ENCODE measurements at places on chromosomes 2 and 18.
A peak's percentile ranks its signal among the peaks of the same experiment; 100 is the strongest.

GRCh38 chr18:23689031-23689615 is at the start of gene LAMA3:
Gene LAMA3 (plus strand): TSS chr18:23689453. CDS start chr18:23689684, 231 bp downstream.
- DNase-seq, result peak; percentile 34

DNA sequence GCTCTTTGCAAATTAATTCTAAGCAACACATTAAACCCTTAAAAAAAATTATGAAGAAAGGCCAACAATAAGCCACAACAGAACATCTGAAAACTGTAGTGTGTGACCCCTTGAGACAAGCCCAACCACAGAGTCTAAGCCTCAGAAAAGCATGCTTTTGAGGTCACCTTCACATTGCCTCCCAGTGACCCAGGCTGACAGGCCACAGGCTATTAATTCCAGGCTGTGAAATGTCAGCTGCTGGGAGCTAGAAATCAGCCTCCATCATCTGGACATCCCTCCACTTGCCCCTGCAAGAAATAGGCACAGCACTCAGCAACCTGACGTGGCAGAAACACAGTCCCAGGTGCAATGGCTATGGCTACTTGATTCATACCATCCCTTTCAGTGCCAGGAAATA is 179.4 kb upstream of the ZFP36L2 start:
- DNase-seq, result no peak

DNA sequence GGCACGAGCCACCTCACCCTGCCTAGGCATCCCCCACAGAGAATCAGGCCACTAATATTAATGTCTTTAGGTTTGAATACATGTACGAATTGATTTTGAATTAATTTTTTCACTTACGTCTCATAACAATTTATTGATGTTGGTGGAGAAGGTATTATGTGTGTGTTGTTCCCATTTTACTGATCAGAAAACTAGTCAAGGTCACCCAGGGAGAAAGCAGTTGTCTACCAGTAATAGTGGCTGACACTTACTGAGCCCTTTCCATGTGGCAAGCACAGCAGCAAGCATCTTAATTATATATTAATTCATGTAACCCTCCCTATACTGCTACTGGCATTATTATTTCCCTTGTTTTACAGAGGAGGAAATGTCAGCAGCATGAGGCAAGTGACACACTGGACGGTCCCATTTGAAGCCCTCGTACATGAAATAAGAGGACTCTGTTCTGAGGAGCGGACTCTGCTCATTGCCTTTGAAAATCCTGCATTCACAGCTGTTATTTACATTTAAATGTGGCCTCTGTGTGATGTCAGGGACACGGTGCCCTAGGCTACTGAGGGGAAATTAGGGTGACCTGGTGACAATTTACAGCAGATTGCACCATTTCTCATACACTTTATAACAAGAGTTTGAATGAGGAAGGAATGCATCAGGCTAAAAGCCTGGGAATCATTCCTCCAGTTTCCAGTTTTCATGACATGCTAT is 30.9 kb upstream of the KCNE4 start:
- no peak for DNase-seq

DNA sequence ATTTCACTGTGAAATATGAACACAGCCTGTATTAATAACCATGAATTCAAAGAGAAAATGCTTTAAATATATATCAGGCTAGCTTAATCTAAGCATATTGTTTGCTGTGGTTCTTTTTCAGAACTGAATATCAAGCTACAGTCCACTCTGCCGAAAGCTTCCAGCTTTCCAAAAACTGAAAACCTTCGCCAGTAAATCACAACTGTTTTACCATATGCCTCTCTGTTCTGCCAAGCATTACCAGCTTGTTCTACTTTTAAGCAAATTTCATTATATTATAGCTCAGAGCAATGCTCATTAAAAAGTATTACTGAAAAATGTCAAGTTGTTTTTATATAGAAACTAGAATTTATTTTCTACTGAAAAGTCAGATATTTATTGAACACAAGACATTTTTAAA is 277.4 kb downstream of the NRXN1 start:
- DNase-seq, result no peak

DNA sequence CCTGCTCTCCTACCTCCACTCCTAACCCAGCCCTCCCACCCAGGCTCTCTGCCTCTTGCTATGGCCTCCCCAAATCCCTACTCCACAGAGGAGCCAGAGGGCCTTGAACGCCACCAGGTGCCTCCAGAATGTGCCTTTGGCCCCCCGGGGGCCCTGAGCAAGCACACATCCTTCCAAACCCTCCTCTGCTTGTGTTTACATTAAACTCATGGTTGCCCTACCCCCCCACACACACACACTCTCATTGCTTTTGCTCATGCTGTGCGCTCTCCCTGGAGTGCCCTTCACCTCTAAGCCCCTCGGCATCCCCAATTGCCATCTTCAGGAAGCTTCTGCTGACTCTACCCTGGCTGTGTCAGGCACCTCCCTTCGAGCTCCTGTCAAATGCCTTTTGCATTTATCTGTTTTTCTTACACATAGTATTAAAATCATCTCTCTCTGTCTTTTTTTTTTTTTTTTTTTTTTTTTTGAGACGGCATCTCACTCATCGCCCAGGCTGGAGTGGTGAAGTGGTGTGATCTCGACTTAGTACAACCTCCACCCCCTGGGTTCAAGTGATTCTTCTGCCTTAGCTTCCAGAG is 16.3 kb upstream of the TET3 start:
- DNase-seq, result no peak

DNA sequence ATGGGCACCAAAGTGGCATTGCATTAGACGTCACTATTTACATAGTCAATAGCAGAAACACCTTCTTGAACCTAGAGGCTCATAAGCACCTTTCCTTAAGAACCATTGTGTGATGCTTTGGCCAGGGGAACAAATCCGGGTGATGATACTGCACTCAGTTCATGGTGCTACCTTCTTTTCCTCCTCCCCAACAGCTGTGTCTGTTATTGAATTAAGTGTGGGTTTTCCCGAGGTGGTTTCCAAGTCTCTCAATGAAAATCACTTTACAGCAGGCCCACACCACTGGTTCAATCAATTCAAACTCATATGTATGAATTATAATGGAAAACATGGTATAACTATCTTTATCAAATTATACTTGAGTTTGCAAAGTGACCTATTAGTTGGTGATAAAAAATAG is 9.3 kb upstream of the EFEMP1 start:
- no peak for DNase-seq

- DNase-seq, result no peak
Measured at GRCh38 chr2:37377187-37377532, 32.7 kb downstream of the QPCT start.

GRCh38 chr18:74493689-74494088 is 2.5 kb upstream of the CNDP2 start:
- DNase-seq, result peak; percentile 20

DNA sequence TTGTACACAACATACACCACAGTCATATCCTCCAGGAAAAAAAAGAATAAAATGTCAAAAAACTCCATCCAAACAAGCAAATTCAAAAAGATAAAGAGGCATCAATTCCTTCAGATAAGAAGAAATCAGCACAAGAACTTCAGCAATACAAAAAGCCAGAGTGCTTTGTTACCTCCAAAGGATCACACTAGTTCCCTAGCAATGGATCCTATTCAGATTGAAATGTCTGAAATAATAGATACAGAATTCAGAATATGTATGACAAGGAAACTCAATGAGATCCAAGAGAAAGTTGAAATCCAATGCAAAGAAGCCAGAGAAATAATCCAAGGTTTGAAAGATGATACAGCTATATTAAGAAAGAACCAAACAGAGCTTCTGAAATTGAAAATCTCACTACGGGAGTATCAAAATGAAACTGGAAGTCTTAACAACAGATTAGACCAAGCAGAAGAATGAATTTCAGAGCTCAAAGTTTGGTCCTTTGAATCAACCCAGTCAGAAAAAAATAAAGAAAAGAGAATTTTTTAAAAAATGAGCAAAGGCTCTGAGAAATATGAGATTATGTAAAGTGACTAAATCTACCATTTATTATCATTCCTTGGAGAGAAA is 80.6 kb downstream of the TRABD2A start:
- no peak for DNase-seq

DNA sequence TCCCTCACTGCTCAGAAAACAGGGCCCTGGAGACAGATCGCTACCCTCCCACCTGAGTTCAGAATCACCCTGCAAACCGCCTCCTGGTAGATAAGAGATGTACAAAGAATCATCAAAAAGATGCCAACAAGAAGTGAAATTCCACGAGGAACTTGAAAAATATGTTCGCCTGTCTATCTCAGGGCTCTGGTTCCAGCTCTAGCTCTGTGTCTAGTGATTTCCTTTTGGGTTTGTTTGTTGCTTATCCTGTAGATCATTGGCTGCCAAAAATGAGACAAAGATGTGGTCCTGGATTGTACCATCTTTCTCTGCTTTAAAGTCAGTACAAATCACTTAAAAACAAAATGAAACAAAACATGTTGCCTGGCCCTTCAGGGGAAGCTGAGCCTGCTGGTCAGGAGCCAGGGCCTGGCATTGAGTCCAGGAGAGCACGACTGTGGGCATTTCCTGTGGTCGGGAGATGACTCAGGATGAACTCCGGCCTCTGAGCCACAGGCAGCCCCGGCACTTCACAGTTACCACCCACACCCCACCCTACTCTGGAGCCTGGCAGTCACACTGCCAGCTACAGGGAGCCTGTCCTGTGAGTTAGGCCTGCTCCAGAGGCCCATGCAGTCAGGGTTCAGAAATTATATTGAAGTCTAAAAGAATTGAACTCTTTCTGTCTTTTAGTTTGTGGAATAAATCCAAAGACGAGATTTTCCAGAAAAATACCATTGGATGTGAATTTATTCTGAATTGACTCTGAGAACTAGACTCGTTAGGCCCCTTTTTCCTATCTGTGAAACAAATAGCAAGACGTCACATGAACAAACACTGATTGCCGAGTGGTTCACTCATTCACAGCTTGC is 8.0 kb upstream of the ITGB6 start:
- no peak for DNase-seq

DNA sequence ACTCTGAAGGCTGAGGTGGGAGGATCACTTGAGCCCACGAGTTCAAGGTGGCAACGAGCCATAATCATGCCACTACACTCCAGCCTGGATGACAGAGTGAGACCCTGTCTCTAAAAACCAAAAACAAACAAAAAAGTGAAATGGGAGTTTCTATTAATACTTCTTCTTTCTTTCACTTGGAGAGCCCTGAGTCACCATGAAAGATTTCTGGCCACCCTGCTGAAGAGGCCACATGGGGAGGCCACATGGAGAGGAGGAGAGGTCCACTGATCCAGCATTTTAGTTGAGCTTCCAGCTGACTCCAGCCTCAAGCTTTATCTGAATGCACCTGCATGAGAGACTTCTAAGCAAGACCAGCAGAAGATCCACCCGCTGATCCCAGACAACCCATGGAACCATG is 74.2 kb upstream of the LAPTM4A start:
- no peak for DNase-seq

- DNase-seq, result no peak
Measured at GRCh38 chr18:34864836-34865497, 154.9 kb downstream of the DTNA start.

GRCh38 chr2:151063271-151063670 is 198.4 kb downstream of the RBM43 start:
- DNase-seq, result no peak

GRCh38 chr2:133940134-133940533 is 313.7 kb upstream of the MGAT5 start:
- DNase-seq, result no peak

- no peak for DNase-seq
Measured at GRCh38 chr18:2411381-2411960, 159.8 kb downstream of the METTL4 start.

DNA sequence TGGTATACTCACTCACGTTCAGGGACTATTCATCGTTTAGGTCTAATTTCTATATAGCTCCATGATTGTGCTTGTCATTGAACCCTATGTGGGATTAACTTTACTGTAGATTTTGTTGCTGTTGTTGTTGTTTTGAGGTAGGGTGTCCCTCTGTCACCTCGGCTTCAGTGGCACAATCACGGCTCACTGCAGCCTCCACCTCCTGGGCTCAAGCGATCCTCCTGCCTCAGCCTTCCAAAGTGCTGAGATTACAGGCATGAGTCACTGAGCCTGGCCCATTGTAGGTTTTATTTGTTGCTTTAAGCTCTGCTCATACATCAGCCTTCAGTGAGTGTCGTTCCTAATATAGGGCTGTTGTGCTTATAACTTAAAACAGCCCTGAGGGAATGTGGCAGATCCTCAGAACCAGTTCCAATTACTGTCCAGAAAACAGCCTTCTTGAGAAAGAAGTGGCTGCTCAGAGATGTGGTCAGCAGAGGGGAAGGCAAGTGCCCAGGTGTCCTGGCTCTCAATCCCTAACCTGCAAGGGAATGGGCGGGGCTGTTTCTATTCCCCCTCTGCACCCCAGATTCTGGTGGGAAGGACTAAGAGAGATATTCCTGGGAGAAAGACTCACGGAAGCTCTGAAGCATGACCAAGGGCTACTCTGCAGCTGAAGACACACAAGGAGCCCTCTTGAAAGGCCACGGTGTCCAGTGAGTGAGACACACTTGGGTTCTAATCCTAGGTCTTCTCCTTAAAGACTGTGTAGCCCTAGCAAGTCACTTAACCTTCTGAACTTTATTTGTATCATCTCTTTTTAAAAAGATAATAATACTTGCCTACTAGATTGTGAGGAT is 79.6 kb upstream of the LCLAT1 start:
- no peak for DNase-seq

DNA sequence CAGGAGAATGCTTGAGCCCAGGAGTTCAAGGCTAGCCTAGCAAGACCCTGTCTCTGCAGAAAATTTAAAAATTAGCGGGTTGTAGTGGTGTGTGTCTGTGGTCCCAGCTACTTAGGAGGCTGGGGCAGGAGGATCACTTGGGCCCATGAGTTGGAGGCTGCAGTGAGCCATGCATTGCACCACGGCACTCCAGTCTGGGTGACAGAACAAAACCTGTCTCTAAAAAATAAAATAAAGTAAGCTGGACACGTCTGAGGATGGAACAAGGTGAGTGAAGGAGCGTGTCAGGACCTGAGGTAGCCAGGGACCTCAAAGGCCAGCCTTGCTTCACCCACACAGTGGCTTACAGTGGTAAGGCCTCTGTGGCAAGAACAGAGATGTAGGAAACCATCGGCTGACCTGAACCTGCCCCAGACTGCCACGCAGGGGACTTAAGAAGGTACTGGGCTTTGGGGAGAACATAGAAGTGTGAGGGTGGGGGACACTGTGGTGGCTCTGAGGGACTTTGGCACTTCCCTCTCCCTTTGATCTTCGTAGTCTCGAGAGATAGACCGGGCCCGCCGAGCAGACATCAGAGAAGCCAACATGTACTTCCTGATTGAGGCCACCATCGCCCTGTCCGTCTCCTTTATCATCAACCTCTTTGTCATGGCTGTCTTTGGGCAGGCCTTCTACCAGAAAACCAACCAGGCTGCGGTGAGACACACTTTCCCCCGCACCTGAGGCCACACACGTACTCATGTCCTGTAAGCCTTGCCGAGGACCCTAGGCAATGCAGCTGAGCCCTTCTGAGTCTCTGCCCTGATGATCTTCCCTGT is 7.5 kb downstream of the SLC11A1 start:
- no peak for DNase-seq

- DNase-seq, result no peak
Measured at GRCh38 chr2:190184460-190184859, 121.9 kb upstream of the MSTN start.

DNA sequence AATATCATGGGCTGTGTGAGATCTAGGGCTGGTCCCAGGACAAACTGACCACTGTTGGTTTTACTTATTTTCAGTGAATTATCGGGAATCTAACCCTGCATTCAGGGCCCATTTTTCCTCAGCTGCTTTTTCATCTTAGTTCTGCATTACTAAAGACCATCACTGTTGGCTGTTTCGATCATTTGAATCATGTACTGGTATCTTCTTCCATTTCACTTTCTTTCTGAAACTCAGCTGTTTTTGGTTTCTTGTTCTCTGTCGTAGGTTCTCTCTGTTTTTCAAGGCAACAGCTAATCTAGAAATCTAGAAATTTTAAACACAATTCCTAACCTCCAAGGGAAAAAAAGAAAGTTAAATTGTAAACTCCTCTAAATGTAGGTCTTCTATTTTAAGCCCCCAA is 159.9 kb upstream of the SESTD1 start:
- DNase-seq, result no peak
